ENCODE measurements at places on chromosomes 1 and 21.

DNA sequence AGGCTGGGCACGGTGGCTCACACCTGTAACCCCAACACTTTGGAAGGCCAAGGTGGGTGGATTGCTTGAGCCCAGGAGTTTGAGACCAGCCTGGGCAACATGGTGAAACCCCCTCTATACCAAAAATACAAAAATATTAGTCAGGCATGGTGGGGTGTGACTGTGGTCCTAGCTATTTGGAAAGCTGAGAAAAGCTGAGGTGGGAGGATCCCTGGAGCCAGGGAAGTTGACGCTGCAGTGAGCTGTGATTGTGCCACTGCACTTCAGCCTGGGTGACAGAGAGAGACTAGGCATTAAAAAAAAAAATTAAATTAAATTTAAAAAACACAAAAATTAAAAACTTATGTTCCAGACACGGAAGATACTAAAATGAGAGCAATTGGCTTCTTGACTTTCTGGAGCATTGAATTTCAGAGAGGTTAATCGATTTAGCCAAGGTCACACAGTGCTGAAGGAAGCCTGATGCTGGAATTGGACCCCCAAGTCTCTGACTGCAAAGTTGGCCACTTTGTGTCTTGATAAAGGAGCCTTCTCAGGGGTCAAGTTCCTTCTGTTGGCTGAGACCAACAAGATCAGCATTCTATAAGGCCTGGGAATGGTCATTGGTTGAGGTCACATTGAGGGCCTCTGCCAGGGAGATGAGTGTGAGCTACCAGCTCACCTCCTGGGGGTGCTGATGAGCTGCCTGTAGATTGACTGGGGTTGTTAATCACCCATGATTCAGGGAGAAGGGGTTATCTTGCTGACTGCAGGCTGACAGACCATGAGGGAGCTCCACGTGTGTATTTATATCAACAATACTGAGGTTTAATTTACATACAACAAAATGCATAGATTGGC is 54.3 kb downstream of the RPS6KA1 start:
- no peak for DNase-seq

GRCh38 chr1:163410073-163410999 is 88.6 kb downstream of the NUF2 start:
- no peak for DNase-seq

DNA sequence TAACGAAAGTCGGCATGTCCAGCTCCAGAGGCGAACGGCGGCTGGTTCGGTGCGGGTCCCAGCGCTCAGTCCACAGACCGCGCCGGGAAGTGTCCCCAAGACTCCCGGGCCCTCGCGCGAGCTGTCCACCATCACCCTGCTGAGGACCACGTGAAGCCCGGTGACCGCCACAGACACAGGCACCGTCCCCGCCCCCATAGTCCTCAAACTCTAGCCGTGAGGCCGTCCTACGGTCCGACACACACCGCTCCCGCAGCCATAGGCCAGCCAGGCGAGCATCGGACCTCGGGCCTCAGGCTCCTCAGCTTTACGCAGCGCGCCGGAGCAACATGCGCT is 535 bp downstream of the SETD4 start:
- no peak for DNase-seq

DNA sequence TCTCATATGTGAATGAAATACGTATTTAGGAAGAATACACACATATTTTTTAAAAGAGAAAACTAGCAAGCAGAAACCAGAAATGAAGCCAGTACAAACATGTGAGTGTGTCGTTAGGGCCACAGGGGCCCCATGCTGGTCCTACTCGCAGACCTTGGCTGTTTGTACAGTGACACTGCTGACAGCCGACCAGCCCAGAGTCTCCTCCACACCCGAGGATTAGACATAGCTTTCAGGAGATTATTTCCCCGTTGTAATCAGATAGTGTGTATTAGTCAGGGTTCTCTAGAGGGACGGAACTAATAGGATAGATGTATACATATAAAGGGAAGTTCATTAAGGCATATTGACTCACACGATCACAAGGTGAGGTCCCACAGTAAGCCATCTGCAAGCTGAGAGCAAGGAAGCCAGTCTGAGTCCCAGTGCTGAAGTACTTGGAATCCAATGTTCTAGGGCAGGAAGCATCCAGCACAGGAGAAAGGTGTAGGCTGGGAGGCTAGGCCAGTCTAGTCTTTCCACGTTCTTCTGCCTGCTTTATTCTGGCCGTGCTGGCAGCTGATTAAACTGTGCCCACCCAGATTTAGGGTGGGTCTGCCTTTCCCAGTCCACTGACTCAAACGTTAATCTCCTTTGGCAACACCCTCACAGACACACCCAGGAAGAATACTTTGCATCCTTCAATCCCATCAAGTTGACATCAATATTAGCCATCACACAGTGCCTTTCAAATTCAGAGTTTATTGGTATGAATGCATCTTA is 51.2 kb downstream of the DIP2A start:
- DNase-seq: no peak

DNA sequence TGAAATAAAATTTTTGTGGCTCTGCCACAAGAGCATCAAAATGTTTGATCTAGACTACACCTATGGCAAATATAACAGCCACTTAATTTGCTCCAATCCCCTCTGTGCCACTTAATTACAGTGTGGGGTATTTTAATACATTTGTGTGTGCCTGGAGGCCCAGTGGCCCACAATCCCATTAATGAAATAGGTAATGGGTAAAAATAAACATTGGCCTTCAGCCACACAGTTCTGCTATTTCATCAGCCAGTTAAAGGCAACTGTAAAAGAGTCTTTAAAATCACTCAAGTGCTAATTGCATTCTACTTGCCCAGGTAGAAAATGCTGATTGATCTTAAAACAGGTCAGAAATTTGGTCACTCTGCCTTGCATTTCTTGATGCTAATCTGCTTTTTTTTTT is 151.6 kb upstream of the UBE2U start:
- no peak for DNase-seq

DNA sequence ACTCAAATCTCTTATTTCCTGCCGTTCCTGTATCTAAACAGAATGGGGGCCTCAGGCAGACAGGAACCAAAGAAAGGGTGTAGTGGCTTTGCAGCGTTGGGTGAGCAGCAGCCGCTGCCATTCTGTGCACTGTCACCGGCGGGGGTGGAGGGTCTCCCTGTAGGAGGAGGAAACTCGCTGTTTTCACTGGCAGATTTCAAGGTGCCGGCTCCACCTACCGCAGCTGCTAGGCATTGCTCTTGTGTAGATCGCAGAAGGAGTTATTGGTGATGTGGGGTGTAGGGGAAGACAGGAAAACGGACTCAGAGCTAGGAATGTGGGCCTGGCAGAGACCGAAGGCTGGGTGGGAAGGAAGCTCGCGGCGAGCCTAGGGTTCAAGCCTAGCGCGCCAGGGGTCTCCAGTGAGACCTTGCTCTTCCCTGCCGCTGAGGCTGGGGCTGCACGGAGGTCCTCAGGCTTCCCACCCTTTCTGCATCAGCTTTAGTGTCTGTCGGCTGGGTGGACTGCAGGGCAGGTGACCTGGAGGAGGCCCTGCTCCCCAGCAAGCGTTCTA is 20.8 kb downstream of the ATP5PO start:
- no peak for DNase-seq

GRCh38 chr1:229191066-229191674 is 79.7 kb upstream of the RAB4A start:
- no peak for DNase-seq

DNA sequence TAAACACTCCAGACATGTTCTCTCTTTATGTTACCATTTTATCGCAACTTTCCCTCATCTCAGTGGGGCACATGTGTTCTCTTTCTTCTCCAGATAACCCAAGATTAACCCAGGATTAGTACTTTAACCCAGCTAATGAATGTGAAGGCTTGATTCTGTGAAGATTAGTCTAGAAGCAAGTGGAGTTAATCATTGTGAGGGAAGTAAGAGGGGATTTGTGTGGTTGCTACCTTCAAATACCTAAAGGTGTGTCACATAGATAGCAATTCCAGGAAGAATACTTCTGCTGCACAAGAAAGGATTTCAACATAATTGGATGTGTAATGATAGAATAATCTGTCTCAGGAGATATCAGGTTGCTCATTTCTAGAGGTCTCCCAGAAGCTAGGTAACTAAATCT is 327.1 kb downstream of the PBX1 start:
- no peak for DNase-seq

GRCh38 chr1:33228935-33229487 is 27.3 kb upstream of the ZNF362 start:
- no peak for DNase-seq

DNA sequence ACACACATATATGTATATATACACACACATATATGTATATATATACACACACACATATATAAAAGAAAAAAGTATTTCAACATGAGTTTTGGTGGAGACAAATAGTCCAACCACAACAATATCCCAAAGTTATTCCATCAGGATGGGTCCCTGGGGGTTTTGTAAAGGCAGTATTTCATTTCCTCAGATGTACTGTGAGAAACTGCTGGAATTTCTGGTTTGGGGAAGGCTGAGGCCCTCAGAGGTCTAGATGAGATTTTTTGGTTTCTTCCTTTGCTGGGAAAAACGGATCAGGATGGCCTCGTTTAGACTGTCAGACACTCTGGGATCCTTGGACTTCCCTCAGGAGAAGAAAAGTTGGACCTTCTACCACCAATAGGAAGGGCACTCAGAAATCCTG is 36.5 kb upstream of the TENT5B start:
- no peak for DNase-seq

DNA sequence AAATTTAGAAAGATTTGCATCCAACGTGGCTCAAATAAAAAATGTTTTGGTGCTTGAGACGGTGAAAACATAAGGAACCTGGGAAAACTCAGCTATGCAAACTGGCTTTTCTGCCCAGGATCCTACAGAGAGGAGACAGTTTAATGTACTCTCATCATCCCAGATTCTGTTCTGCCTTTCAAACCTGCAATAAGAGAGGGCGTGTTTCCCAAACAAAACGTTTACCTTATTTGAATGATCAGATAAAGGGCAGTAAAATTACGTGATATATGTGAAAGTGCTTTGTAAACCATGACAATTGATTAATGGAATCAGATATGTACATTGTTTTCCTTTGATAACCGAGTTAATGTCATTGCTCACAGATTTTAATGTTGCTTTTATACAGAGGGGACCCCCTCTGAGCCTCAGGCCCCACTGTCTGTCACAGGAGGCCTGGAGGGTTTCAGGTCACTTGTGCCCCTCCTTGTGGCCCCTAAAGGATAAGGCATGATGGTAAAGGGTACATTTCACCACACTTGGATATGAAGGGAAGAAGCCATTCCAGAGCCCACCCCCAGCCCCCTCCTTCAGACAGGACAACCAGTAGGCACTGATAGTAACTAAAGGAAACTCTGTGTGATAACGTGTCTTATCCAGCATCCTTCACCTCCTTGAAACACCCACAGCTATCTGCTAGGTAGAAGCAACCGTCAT is 157.6 kb downstream of the EDEM3 start:
- DNase-seq: no peak

DNA sequence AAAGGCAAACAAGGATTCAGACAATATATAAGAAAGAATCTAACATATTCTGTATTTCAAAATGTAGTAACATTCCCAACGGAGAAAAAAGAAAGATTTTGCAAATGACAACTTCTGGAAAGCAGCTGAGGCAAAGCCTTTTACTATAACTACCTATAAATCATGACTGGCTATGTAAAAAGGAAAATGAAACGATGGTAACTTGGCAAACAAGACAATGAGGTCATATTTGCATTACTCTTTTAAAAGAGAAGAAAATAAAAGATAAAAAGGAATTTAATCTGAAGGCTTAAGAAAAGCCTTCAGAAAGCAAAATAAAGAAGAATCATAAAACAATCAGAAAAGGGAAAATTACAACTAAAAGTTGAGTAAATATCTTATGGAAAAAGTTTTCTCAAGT is 25.1 kb upstream of the ASPM start:
- no peak for DNase-seq

DNA sequence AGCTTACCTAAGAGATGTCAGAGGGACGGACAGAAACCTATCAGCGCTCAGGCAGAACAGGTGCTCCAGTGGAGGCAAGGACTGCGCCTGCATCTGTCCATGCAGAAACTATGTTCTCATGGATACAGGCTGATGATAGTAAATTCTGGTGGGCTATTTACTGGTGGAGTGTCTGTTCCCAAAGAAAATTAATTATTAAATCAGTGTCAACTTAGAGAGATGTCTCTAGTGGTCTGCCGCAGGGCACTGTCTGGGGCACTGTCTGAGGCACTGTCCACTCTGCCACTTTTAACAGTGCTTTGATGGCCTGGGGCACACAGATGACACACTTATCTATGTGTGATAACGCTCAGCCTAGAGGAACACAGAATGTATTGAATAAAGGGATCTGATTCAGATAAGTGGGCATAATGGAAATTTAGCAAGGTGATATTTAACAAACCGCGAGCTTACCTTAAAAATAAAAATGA is 148.1 kb downstream of the RGS7 start:
- DNase-seq: no peak

DNA sequence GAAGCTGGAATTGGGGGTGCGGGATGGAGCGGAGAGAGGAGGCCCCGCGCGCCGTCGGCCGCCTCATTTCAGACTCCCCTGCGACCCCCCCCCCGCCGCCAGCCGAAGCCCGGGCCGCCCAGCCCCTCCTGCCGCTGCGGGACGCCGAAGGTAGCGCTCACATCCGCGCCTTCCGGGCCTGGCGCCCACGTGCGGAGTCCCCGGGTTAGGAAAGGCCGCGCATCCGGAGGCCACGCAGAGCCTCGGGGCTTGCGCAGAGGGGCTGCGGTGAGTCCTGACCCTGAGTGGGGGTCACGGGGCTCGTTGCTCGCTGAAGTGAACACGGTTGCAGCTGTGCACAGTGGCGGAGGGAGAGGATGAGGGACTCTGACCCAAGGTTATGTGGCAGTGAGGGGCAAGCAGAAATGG is 552 bp upstream of the ZNF496 start:
- DNase-seq: no peak

DNA sequence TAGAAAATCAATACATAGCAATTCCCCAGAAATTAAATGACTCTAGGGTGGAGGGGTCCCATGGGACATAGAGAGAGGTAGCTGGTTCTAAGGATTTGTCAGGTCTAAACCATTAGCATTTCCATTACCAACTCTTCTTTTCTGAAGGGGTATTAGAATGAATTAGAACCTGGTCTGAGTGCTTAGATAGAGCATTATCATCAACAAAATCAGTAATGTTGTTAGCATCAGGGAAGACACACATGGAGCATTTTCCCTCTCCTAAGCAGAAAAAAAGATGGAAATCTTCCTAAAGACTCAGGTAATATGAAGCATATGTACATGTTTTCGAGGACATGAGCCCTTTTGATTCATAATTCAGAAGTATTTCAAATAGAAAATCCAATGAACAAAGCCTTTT is 984.4 kb upstream of the NCAM2 start:
- no peak for DNase-seq

GRCh38 chr1:157798211-157798610 is 21.3 kb upstream of the FCRL2 start:
- DNase-seq: no peak

GRCh38 chr1:68338081-68338480 is 105.8 kb upstream of the WLS start:
- DNase-seq: no peak

DNA sequence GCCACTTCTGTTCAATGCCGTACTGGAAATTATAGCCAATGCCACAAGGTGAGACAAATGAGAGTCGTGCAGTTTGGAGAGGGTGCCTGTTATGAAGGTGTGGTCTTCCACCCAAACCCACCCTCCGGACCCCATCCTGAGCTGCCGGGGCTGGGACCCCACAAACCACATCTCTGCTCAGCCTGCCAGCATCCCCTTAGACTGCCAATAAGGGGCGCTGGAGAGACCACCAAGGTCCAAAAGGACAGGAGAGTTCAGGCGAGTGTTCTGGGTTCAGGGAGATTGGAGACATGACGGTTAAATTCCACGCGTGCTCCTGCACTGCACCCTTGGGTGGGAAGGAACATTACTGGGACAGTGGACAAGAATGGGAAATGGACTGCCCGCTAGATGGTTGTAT is 48.7 kb upstream of the COL18A1 start:
- no peak for DNase-seq
